ENCODE measurements at places on chromosomes 7 and 10.
A peak's percentile ranks its signal among the peaks of the same experiment; 100 is the strongest.

GRCh38 chr10:15632456-15633091 lies 87.1 kb downstream of the ITGA8 start:
- DNase-seq = no peak

DNA sequence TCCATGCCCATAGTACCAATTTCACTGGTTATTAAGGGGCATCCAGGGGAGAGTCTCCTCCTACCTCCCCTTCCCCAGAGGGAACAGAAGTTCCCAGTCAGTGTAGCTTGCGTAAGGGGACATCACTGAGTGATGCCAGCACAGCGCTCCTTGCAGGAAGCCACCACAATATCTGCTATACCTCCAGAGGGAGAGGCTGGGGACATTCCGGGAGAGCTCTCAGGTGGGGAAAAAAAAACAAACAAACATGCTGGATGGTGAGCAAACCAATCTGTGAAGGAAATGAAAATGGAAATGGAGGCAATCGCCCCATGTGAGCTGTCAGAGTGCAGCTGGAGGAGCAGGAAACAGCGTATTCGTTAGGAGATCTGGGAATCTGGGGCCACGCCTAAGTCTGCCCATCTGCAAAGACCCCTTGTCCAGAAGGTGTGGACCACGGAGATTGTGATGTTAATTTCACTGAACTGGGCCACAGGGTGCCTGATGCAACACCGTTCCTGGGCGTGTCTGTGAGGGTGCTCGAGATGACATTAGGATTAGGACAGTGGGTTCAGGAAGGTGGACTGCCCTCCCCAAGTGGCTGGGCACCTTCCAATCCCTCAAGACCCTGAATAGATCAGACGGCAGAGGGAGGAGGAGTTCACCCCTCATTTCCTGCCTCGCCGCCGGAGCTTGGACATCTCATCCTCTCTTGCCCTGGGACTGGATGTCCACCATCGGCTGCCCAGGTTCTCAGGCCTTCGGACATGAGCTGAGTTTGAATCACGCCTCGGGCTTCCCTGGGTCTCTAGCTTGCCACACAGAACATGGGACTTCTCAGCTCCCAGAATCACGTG lies 30.5 kb downstream of the GNA12 start:
- no peak for DNase-seq

- no peak for DNase-seq
These were observed 1119.8 kb upstream of the LRRTM3 start for GRCh38 chr10:65805993-65806392.

GRCh38 chr10:15515202-15515601 lies 144.1 kb upstream of the FAM171A1 start:
- DNase-seq = peak; percentile 46

- DNase-seq = no peak
These were observed 43.2 kb downstream of the ZNF467 start for GRCh38 chr7:149729983-149730801.

- DNase-seq = no peak
These were observed 204.3 kb downstream of the DGKB start for GRCh38 chr7:14698239-14698638.

DNA sequence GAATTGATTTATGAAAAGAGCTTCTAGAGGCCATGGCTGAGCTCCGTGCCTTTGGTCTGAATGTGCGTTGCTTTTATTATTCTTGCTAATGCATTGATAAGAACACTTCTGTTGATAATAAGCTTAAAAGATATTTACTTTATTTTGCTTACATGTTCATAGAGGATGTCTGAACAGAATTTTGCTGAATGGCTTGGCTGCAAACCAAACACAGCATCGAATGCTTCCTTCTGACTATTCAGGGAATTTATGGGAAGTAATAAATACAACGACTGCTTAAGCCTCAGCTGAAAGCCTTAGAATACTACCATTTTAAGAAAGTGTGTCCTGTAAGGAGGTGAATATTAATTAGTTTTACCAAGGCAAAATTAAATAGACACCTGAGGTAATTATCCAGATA lies 643.5 kb upstream of the POT1 start:
- no peak for DNase-seq

- DNase-seq = no peak
These were observed 13.6 kb downstream of the VPS50 start for GRCh38 chr7:93245525-93246432.

- DNase-seq = no peak
These were observed 122.4 kb downstream of the CTTNBP2 start for GRCh38 chr7:117750612-117751563.

- DNase-seq = no peak
These were observed 22.0 kb upstream of the SLC26A4 start for GRCh38 chr7:107638594-107638993.

DNA sequence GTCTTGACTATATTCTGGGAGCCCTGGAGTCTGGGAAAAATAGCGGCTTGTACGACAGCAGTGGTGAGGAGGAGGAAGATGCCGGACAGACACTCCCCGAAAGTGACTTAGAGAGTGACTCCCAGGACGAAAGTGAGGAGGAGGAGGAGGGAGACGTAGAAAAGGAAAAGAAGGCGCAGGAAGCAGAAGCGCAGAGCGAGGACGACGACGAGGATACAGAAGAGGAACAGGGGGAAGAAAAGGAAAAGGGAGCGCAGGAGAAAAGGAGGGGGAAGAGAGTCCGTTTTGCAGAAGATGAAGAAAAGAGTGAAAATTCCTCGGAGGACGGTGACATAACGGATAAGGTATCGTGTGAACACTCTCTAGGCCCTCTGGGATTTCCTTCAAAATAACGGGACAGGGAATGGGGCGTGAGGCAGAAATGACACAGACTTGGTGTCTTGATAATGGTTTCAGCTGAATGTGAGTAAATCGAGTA lies 908 bp downstream of the NOM1 start:
- DNase-seq = no peak

DNA sequence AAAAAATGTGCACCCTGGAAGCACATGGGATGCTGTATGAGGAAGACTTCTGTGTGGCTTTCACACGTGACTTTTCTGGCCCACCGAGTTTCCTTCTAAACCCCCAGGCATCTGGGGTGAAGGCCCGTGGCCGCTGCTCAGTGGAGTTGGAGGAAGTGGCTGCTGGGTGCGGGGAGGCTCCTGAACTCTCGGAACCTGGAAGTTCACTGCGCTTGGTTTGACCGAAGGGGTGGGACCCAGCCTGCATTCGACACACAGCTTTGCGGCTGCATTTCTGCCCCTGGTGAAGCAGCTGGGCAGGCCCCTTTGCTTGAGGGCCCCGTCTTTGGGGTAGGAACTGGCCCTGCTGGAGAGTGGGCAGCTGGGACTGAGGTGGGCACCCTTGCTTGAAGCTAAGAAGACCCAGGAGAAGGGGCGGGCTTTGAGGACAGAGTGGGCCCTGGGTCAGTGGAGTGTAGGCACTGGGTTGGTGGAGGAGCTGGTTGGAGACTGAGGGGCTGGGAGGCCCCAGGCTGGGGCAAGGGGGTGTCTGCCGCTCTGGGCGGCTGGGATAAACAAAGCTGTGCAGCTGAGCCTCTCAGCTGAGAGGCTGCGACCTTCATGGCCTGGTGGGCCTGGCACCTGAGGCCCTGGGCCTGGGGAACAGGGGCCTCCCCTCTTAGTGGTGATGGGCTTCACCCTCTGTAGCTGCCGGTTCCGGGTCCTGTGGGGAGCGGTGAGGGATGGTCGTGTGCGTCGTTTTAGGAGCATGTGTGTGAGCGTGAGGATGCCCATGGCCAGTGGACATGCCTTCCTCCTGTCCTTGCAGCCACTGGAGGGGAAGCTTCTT lies 78.0 kb downstream of the INPP5A start:
- DNase-seq = no peak

GRCh38 chr10:120541984-120542383 lies 85.0 kb downstream of the PLPP4 start:
- no peak for DNase-seq

DNA sequence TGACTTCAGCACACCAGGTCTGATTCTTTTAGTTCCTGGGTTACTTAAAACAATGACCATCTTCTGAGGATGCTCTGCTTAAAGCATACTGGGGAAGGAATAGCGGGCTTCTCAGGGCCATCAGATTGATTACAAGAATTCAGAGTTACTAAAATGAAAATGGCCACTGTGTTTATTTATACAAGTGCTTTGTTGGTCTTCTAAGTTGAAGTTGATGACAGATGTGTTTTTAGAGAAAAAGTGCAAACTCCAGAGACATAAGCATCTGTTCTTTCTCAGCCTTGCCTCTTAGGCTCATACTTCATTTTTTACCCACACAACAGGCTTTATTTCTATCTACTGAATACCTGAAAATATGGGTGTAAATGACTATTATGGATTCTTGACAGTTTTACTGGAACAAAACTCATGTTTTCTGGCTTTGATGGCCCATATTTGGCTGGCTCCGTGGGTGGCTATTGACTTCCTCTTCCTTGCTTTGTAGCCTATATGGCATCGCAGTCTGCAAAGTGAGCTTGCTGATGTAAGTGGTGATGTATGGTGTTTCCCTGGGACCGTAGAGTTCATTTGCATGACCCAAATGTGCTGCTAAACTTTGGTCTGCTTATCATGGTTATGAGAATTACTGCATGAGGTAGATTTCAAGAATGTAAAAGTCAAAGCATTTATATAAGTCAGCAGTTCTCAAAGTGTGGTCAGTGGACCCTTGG lies 121.3 kb downstream of the BMPER start:
- DNase-seq = no peak

DNA sequence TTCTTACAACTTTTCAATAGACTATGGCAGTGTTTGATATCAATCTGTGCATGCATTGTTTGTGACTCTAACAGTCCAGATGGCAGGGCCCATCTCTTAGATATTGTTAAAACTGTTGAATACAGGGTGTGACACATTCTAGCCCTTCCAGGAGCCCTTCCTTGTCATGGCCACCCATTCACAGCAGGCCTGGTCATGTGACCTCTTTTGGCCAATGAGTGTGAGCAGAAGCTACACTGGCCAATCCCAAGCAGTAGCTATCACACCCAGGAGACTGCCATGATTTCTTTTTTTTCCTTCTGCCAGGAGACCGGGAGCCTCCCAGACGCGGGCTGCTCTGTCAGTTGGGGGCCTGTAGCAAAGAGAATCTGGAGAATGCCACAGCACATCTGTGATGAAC lies 655.4 kb upstream of the MKI67 start:
- no peak for DNase-seq

- peak; percentile 80 for DNase-seq
These were observed 92.6 kb downstream of the RGS10 start for GRCh38 chr10:119449760-119450461.

- no peak for DNase-seq
These were observed 26.0 kb downstream of the CYTH3 start for GRCh38 chr7:6246251-6246917.

DNA sequence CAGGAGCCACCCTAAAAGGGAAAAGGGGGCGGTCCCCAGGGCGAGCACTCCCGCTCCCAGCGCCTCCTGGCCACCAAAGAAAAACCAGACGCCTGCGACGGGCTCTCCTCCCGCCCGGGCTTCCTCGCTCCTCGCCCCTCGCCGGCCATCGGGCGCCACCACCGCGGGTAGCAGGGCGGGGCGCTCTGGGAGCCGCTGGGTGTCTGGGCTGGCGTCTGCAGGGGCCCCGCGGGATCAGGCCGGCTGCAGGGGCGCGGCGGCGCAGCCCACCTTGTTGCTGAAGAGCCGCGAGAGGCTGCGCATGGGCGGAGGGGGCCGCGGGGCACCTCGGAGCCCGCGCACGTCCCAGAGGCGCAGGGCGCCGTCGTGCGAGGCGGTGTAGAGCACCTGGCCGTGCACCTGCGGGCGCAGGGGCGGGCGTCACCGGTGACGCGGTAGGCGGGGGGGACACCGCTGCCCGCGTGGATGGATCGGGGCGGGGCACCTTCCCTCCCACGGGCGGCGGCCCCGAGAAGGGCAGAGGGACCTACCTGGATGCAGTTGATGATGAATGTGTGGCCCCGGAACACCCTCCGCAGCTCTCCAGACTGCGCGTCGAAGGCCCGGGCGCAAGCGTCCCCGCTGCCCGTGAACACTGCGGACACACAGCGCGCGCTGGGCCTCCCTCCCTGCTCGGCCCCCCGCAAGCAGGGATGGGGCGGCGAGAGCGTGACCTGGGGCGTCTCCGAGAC lies 28.3 kb downstream of the WDR86 start:
- no peak for DNase-seq

GRCh38 chr7:33646891-33647391 lies 258.4 kb upstream of the BMPER start:
- no peak for DNase-seq

- no peak for DNase-seq
These were observed 62.8 kb downstream of the TAF3 start for GRCh38 chr10:7881119-7881518.

DNA sequence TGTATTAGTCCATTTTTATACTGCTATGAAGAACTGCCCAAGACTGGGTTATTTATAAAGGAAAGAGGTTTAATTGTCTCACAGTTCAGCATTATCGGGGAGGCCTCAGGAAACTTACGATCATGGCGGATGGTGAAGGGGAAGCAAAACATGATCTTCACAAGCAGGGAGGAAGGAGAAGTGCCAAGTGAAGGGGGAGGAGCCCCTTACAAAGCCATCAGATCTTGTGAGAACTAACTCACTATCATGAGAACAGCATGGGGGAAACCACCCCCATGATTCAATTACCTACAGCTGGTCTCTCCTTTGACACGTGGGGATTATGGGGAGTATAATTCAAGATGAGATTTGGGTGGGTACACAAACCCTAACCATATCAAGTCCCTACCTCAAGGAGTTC lies 85.4 kb downstream of the JAZF1 start:
- no peak for DNase-seq
